ENCODE measurements at places on chromosomes 4 and X.

DNA sequence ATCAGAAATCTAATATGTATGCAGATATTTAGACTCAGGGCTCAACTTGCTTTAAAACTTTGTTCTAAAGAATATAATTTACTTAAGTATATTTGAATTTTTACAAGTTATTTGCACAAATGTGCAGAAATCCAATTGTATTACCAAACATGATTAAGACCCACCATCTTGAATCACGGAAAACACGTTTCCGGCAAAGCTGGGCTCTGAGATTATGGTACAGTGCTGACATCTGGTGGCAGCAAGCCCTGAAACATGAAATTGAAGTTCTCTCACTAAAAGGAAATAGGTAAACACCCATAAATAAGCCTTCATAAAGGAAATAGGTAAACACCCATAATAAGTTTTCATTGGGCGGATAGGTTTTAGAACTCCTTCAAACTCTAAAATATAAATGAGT lies 98.3 kb upstream of the MAOA start:
- peak; percentile 56 for DNase-seq

GRCh38 chr4:80926446-80926845 lies 104.1 kb upstream of the BMP3 start:
- DNase-seq, result no peak

DNA sequence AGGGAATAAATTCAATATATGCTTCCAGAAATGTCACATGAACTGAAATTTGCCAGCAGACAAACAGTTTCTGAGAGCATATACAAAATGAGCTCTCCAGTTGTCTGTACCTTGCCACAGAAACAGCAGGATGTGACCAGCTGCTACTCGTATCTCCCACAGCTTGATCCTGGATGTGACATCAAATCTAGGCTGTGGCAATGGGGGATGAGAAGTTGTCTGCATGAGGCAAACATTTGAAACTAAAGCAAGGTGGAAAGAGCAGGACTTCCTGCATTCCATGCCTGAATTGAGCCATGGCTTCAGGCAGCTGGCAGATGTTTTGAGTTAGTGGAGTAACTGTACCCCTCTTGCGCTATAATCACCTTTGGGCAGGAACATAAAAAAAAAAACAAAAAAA lies 1724.0 kb downstream of the RPA4 start:
- DNase-seq, result no peak

- no peak for DNase-seq
Observed at GRCh38 chr4:105599932-105600655, 47.7 kb downstream of the ARHGEF38 start.

GRCh38 chr4:88780389-88780788 lies 82.8 kb upstream of the NAP1L5 start:
- DNase-seq, result no peak

GRCh38 chr4:52612341-52612740 lies 46.8 kb downstream of the USP46 start:
- DNase-seq, result no peak

- DNase-seq, result no peak
Observed at GRCh38 chrX:31376408-31377022, 304.7 kb upstream of the FTHL17 start.

DNA sequence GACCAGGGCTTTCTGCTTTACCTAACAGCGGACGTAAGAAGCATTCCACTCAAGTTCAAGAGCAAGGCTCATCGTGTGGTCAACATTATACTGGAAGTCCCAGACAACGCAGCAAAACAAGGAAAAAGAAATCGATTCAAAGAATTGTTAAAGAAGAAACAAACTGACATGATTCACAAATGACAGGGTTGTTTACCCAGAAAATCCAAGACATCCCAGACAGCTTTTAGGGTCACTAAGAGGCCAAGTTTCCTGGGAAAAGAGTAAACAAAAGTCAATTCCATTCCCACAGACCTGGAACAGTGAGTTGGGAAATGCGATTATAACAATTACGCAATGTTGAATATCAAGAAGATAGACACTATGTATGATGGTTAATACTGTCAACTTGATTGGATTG lies 21.5 kb upstream of the HTRA3 start:
- DNase-seq, result no peak

All from activated CD8-positive, alpha-beta memory T cell treated with anti-CD3 and anti-CD28 coated beads, Interleukin-2, amount 50 U/mL, for 4 hours (primary cell).